ENCODE measurements at places on chromosomes 6 and 20. TPM values are rescaled to one million over a fixed set of nuclear protein-coding genes. Genes with fewer than 3 reads are reported as not detected.

- H3K27ac ChIP-seq, result no peak overlapping the region
- H3K27me3 ChIP-seq, result no peaks in the 10 kb centered on the region
- no peak for DNase-seq
- no peak overlapping the region for H3K4me3 ChIP-seq
- H3K4me1 ChIP-seq, result no peaks in the 10 kb centered on the region
Observed at GRCh38 chr6:132651062-132651461, 7.9 kb downstream of the TAAR1 start.

GRCh38 chr6:142900227-142900971, 44.6 kb downstream of the HIVEP2 start:
- H3K27ac ChIP-seq, result no peak overlapping the region
- no peak overlapping the region for H3K4me3 ChIP-seq
- H3K36me3 ChIP-seq, result no peaks in the 10 kb centered on the region
- peaks cover 93% of the 10 kb centered on the region for H3K4me1 ChIP-seq
- no peaks in the 10 kb centered on the region for H3K27me3 ChIP-seq

- no peak overlapping the region for H3K4me3 ChIP-seq
- H3K4me1 ChIP-seq, result no peaks in the 10 kb centered on the region
- H3K27me3 ChIP-seq, result no peaks in the 10 kb centered on the region
- no peak for DNase-seq
- H3K27ac ChIP-seq, result no peak overlapping the region
- H3K36me3 ChIP-seq, result no peaks in the 10 kb centered on the region
Observed at GRCh38 chr6:100987556-100987955, 106.4 kb upstream of the ASCC3 start.

GRCh38 chr20:13758884-13759283, 25.8 kb downstream of the ESF1 start:
- no peaks in the 10 kb centered on the region for H3K4me1 ChIP-seq
- H3K27me3 ChIP-seq, result no peaks in the 10 kb centered on the region
- no peaks in the 10 kb centered on the region for H3K36me3 ChIP-seq
- no peak overlapping the region for H3K4me3 ChIP-seq

- DNase-seq, result no peak
- no peak overlapping the region for H3K27ac ChIP-seq
- H3K36me3 ChIP-seq, result no peaks in the 10 kb centered on the region
- H3K4me1 ChIP-seq, result no peaks in the 10 kb centered on the region
- H3K27me3 ChIP-seq, result no peaks in the 10 kb centered on the region
- H3K4me3 ChIP-seq, result no peak overlapping the region
Observed at GRCh38 chr6:164108092-164108491, 693.6 kb downstream of the QKI start.

GRCh38 chr6:78460711-78461110, 406.6 kb upstream of the IRAK1BP1 start:
- no peaks in the 10 kb centered on the region for H3K36me3 ChIP-seq
- no peaks in the 10 kb centered on the region for H3K4me1 ChIP-seq
- no peak overlapping the region for H3K4me3 ChIP-seq
- no peak overlapping the region for H3K27ac ChIP-seq

GRCh38 chr6:151275121-151275520, 35.4 kb downstream of the AKAP12 start:
- no peaks in the 10 kb centered on the region for H3K36me3 ChIP-seq
- no peak overlapping the region for H3K4me3 ChIP-seq

DNA sequence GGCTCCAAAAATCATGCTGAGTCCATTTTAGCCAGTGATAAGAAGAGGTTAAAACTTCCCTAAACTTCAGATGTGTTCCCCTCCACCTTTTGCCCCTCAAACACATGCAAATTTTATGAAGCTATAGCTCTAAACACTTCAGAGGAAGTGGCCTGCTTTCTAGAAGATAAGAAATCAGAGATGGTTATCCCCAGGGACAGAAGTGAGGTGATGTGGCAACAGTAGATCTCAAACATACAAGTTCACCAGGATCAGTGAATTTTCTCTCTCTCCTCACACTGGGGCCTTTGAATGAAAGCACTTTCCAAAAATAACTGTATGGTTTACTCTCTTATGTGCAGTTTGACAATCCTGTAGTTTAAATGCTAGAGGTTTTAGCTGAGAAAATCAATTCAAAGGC, 332.0 kb downstream of the BTBD9 start:
- H3K4me1 ChIP-seq, result no peaks in the 10 kb centered on the region
- DNase-seq, result no peak
- H3K27me3 ChIP-seq, result no peaks in the 10 kb centered on the region
- H3K4me3 ChIP-seq, result no peak overlapping the region
- H3K27ac ChIP-seq, result no peak overlapping the region
- no peaks in the 10 kb centered on the region for H3K36me3 ChIP-seq

DNA sequence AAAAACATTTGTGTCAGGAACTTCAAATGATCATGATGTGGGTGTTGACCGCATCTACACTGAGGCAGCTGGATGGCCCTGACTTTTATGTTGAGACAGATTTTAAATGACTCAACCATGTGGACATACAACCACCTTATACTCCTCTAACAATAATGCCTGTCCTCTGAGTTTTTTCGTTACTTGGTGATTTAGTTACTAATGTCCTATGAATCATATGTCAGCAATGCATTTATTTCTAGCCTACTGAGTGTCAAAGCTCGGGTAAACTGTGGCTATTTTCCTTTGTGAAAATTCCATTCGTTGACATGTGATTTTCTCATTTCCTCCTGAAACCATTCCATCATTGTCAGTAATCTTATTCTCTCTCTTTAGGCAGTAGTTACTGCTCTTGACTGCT, 38.9 kb upstream of the NKX2-4 start:
- H3K4me3 ChIP-seq, result no peak overlapping the region
- H3K27ac ChIP-seq, result no peak overlapping the region
- no peaks in the 10 kb centered on the region for H3K36me3 ChIP-seq
- H3K27me3 ChIP-seq, result peaks cover 10% of the 10 kb centered on the region
- H3K4me1 ChIP-seq, result no peaks in the 10 kb centered on the region
- DNase-seq, result no peak

- H3K4me1 ChIP-seq, result no peaks in the 10 kb centered on the region
- H3K27ac ChIP-seq, result peak overlapping the region; percentile 6
- H3K27me3 ChIP-seq, result peaks cover 5% of the 10 kb centered on the region
- no peaks in the 10 kb centered on the region for H3K36me3 ChIP-seq
- H3K4me3 ChIP-seq, result no peak overlapping the region
- no peak for DNase-seq
Observed at GRCh38 chr6:2725999-2726567, 24.6 kb downstream of the MYLK4 start.

GRCh38 chr6:79030511-79030910, 47.5 kb downstream of the PHIP start:
- no peaks in the 10 kb centered on the region for H3K4me1 ChIP-seq
- no peak for DNase-seq
- no peaks in the 10 kb centered on the region for H3K36me3 ChIP-seq

DNA sequence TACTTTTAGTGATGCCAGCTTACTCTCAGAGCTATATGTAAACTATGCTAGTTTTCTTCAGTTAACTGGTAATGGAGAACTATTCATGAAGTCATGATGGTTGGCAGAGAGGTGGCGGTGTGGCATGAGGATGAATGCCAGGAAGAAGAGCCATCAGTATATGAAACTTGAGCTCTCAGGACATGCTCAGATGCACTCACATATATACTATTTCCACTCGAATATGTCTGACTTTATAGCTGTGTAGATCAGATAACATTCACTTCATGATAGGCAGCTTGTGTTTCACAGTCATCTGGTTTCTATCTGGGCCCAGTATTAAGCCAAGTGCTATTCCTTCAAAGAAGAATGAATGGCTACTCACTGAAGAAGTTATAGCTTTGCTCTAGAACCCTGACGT, 46.2 kb upstream of the CEP85L start:
- DNase-seq, result no peak
- H3K4me1 ChIP-seq, result peaks cover 32% of the 10 kb centered on the region

DNA sequence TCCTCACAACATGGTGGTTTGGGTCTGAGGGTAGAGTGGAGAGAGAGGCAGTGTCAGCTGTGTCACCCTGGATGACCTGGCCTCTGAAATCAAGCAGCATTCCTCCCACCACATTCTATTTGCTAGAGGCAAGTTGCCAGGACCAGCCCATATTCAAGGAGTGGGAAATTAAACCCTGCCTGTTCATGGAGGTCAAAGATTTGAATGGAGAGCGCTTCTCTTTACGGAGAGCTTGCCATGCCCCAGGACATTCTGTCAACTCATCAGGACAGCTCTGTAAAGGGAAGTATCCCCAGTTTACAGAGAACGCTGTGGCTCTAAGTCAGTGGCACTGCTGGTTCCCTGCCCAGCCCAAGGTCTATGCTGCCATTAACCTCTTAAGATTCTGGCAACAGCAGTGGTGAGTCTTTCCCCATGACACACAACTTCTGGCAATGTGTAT, 90.0 kb upstream of the INSM1 start:
- no peaks in the 10 kb centered on the region for H3K4me1 ChIP-seq
- no peak for DNase-seq
- no peak overlapping the region for H3K27ac ChIP-seq

- no peaks in the 10 kb centered on the region for H3K27me3 ChIP-seq
- no peaks in the 10 kb centered on the region for H3K4me1 ChIP-seq
- no peaks in the 10 kb centered on the region for H3K36me3 ChIP-seq
- H3K27ac ChIP-seq, result no peak overlapping the region
- DNase-seq, result no peak
Observed at GRCh38 chr6:125120054-125120590, 33.5 kb upstream of the TPD52L1 start.

DEFB123 gene
- total RNA-seq, result not detected

CTCFL gene
- total RNA-seq, result not detected

ID4 gene
- total RNA-seq, result not detected

IL17A gene
- total RNA-seq, result 0.63 TPM

EYS gene
- total RNA-seq, result not detected

VWA7 gene
- 1.7 TPM for total RNA-seq

HLA-DQB1 gene
- total RNA-seq, result 22.7 TPM

PPP1R10 gene
- 117 TPM for total RNA-seq

Data from CD8-positive, alpha-beta memory T cell (primary cell).